Stimulated activated CD4-positive, alpha-beta T cell treated with anti-CD3 and anti-CD28 coated beads, TNF-alpha, amount 100 ng/mL, for 24 hours (primary cell): ENCODE measurements at places on chromosomes 1 and 21.

DNA sequence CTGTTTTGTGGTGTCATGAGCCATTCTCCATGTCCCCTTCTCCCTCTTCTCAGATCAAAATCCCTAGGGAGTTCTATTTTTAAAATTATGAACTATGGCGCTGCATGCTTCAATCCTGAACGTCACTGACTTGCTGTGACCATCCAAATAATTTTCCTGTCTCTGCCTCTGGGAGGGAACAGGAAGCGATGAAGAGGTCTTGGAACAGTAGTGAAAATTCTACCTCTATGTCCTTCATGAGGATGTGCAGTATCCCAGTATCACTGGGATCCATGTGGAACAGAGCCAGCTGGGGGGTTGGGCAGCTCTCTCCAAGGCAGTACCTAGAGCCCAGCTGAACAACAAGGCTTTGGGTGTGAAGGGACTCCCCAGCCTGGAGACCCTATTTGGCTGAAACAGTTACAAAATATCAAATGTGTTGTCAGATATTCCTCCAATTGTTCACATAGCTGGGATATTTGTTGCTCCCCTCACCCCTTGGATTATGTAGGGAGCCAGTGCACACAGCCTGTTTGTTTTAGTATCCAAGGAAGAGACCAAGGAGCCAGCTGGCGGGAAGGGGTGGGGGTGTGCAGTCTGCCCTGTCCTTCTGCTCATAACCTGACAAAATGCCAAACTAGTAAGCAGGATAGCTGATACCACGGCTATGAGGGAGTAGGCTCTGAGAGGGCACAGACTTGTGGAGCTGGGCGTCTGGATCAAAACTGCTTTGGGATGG lies 7.6 kb downstream of the DCLRE1B start:
- no peak for DNase-seq

DNA sequence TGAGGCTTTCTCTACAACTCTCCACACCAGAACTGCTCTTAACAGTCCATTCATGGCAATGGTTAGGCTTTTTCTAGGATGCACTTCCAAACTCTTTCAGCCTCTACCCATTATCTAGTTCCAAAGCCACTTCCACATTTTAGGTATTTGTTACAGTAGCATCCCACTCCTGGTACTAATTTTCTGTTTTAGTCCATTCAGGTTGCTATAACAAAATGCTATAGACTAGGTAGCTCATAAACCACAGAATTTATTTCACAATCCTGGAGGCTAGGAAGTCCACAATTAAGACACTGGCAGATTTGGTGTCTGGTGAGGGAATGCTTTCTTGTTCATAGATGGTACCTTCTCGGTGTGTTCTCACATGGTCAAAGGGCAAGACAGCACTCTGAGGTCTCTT lies 17.3 kb upstream of the EPS8L3 start:
- DNase-seq, result no peak

- DNase-seq, result no peak
Observed at GRCh38 chr1:5980314-5981008, 11.8 kb downstream of the NPHP4 start.

- DNase-seq, result no peak
Observed at GRCh38 chr1:53605181-53605580, 133.8 kb downstream of the GLIS1 start.

GRCh38 chr1:47941609-47942239 lies 55.5 kb downstream of the TRABD2B start:
- no peak for DNase-seq

- no peak for DNase-seq
Observed at GRCh38 chr1:204348722-204349121, 11.0 kb downstream of the PLEKHA6 start.

DNA sequence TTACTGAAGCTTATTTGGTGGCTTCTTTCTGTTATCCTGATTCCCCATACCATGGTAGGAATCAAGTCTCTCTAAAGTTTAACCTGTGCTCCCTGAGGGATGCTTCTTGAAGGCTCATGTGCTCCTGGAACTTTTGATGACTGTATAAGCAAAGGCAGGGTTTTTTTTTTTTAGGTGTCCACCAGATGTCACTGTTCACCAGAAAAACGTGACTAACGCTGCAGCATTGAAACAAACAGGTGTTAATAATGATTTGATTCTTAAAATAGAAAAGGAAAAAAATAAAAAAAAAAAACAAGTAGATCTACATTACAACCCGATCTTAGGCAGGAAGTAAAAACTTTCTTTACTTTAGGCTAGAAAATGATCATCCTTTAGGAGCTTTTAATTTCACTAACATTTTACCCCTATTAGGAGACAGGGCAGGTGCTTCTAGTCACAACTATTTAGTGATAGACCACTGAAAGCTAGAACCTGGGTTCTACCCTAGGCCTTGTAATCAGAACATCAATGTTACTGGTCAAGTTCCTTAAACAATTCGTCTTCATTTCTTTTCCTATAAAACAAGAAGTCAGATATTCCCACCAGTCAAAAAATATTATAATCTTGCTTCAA lies 223.0 kb downstream of the PLA2G4A start:
- no peak for DNase-seq

GRCh38 chr1:147185432-147185831 lies 13.2 kb upstream of the PRKAB2 start:
- no peak for DNase-seq

GRCh38 chr21:15617964-15618363 lies 111.8 kb upstream of the USP25 start:
- DNase-seq, result no peak

DNA sequence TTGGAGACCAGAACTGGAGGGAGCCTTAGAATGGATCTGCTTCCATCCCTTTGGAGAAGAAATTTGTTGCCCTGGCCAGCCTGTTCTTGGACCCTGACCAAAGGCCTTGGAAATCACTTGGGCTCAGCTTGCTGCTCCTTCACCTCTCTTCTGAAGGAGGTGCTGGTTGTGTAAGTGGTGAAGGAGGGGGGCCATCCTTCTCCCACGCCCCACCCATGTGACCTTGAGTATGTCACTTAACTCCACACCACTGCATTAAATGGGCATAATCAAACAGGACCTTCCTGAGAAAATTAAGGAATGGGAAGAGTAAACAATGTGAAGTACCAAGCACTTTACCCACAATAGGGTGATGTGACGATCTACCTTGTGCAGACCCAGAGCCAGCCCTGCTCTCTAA lies 68.3 kb upstream of the GJB5 start:
- no peak for DNase-seq

DNA sequence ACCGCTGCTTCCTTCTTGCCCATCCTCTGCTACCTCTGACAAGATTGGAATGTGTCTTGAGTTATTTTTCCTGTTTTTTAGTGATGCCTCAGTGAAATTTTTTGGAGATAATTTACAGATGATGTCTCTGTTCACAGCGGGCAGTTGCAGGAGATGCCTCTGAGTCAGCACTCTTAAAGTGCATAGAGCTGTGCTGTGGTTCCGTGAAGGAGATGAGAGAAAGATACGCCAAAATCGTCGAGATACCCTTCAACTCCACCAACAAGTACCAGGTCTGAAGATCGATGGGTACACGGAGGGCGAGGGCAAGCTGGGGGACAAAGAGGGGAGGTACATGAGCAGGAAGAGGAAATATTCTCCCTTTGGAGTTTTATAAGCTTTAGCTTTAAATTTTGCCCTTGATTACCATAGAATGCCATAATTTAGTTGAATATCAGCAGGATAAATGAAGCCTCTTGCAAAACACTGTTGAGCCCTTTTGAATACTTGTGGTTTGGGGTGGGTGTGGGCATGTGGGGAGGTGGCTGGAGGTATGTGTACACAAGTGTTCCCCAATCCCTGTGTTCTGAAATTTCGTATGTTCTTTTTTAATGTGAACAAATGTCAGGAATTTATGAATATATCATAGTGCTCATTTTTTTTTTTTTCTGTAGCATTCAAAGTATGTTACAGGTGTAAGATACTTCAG lies 19.8 kb downstream of the ATP1A1 start:
- no peak for DNase-seq

GRCh38 chr21:40208206-40208947 lies 341.1 kb downstream of the PCP4 start:
- no peak for DNase-seq

DNA sequence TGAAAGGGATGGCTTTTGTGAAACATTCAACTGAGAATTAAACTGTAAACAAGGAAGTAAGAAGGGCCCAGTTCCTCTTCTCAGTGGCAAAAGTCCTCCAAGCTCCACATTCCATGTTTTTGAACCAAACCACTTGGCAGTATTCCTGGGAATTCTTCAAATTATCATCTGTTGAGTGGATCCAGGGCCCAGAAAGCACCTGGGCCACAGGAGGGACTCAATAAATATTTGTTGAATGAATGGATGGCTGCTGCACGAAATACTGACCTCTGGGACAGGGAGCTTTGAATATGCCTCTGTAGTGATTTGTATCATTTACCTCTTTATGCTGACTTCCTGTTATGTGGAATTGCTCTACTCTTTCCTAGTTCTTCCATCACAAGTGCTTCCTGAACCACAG lies 4.7 kb downstream of the SLC35F3 start:
- no peak for DNase-seq

GRCh38 chr1:162139211-162139610 lies 69.7 kb downstream of the NOS1AP start:
- no peak for DNase-seq

- DNase-seq, result no peak
Observed at GRCh38 chr1:109388208-109388711, 9.5 kb downstream of the SORT1 start.

- DNase-seq, result no peak
Observed at GRCh38 chr21:14482165-14482564, 64.0 kb downstream of the SAMSN1 start.

- no peak for DNase-seq
Observed at GRCh38 chr1:184272175-184272866, 114.5 kb upstream of the C1orf21 start.

GRCh38 chr1:2308844-2309243 lies 80.7 kb downstream of the SKI start:
- DNase-seq, result no peak
